ENCODE measurements at places on chromosomes 12 and 14.

DNA sequence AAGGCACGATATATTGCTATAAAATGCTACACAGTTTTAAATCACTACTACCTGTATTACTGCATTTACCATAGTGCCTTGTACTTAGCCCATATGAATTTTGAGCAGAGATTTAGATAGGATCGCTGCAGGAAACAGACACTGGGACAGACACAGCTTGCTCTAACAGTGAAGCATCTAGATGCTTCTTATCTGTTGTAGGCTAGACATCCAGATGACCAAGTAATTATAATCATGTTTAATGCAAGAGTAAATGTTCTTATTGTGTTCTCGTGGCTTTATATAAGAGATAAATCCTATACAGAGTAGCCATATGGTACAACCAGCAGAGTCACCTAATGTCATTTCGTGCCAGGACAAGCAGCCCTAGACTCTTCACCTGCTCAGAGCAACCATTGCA lies 92.8 kb downstream of the ASCL1 start:
- DNase-seq = no peak

GRCh38 chr12:29024117-29024516 lies 125.0 kb upstream of the FAR2 start:
- no peak for DNase-seq

GRCh38 chr12:112711507-112711906 lies 80.0 kb upstream of the RPH3A start:
- DNase-seq = no peak

- peak; percentile 94 for DNase-seq
These were observed 21.6 kb upstream of the TESC start for GRCh38 chr12:117120787-117121186.

- no peak for DNase-seq
These were observed 8.2 kb downstream of the DMAC2L start for GRCh38 chr14:50320283-50320682.

GRCh38 chr12:96327346-96327745 lies 72.9 kb downstream of the CDK17 start:
- no peak for DNase-seq

Data from NCI-H446 (cell line).